Regular cardiac myocyte (primary cell): ENCODE measurements at places on chromosomes 3 and 15. TPM values are rescaled to one million over a fixed set of nuclear protein-coding genes. Genes with fewer than 3 reads are reported as not detected.

Gene HACL1
- total RNA-seq: 23.0 and 26.8 TPM in 2 replicates

Gene CIAO2A
- 50.7 and 69.4 TPM in 2 replicates for total RNA-seq

Gene ACOX2
- total RNA-seq: 10.2 and 13.5 TPM in 2 replicates

Gene CMTM7
- total RNA-seq: 7.6 and 10.5 TPM in 2 replicates

Gene ARHGEF3
- total RNA-seq: 14.4 and 18.6 TPM in 2 replicates

Gene SERP1
- 209 and 233 TPM in 2 replicates for total RNA-seq

Gene GABRG3
- not detected in 2 replicates for total RNA-seq

Gene ALDH1A2
- total RNA-seq: 4.5 and 8.8 TPM in 2 replicates

Gene KCNMB3
- 0.77 and 0.85 TPM in 2 replicates for total RNA-seq

Gene MORC1
- not detected in 2 replicates for total RNA-seq

Gene FOXL2
- total RNA-seq: under 0.01 and 0.19 TPM in 2 replicates

Gene TUBGCP5
- 27.9 and 28.2 TPM in 2 replicates for total RNA-seq
